Esophagus squamous epithelium (tissue), 5 donors: ENCODE measurements at places on chromosomes 1 and 21.

- peak overlapping the region; percentile 13 for H3K27ac ChIP-seq
- no peak for DNase-seq
- peaks cover 72% of the 10 kb centered on the region for H3K4me1 ChIP-seq
- peaks cover 7% of the 10 kb centered on the region for H3K36me3 ChIP-seq
Observed at GRCh38 chr1:56520016-56520601, 59.3 kb downstream of the PLPP3 start.

DNA sequence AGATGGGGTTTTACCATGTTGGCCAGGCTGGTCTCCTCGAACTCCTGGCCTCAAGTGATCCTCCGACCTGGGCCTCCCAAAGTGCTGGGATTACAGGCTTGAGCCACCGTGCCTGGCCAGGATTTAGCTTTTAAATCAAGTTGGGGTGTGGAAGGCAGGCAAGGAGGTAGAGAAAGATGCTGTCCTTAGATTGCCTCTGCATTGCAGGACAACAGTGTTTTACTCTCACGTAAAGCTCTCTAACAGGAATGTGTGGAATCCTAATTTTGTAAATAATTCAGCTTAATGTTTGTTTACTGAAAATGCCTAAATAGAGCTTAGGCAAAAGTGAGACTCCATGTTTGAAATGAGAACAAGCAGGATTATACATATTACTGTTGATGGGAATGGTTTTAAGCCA, 29.5 kb upstream of the TGFB2 start:
- DNase-seq: no peak
- no peaks in the 10 kb centered on the region for H3K4me1 ChIP-seq
- H3K27ac ChIP-seq: no peak overlapping the region

DNA sequence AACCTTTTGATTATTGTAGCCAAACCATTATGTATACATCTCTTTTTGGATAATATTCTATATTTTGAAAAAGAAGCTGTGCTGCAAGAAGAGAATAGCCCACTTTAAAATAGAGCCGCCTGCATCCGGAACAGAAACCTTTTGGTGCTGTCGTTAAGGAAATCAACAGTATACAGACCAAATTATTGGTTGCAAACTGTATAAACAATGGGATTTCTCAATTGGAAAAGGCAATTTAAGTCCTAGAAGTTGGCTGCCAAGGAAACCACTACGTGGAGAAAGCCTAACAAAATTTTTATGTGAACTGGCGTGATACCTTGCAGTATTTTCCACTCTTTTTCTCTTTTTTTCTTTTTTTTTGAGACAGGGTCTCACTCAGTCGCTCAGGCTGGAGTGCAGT, 25.8 kb downstream of the DESI2 start:
- no peak for DNase-seq
- peaks cover 20% of the 10 kb centered on the region for H3K4me1 ChIP-seq
- no peak overlapping the region for H3K4me3 ChIP-seq
- peaks cover 21% of the 10 kb centered on the region for H3K36me3 ChIP-seq
- H3K27ac ChIP-seq: peak overlapping the region; percentile 6

GRCh38 chr21:15659753-15660422, 69.9 kb upstream of the USP25 start:
- no peak overlapping the region for H3K27ac ChIP-seq
- no peaks in the 10 kb centered on the region for H3K4me1 ChIP-seq
- DNase-seq: no peak
- no peaks in the 10 kb centered on the region for H3K36me3 ChIP-seq
- H3K4me3 ChIP-seq: no peak overlapping the region
- H3K27me3 ChIP-seq: no peaks in the 10 kb centered on the region

- H3K4me1 ChIP-seq: no peaks in the 10 kb centered on the region
- no peaks in the 10 kb centered on the region for H3K36me3 ChIP-seq
- H3K27me3 ChIP-seq: no peaks in the 10 kb centered on the region
- no peak for DNase-seq
- H3K4me3 ChIP-seq: no peak overlapping the region
- no peak overlapping the region for H3K27ac ChIP-seq
Observed at GRCh38 chr1:7068552-7068951, 283.3 kb downstream of the CAMTA1 start.

GRCh38 chr1:234849832-234850231, 239.9 kb upstream of the IRF2BP2 start:
- peaks cover 8% of the 10 kb centered on the region for H3K4me1 ChIP-seq
- no peak overlapping the region for H3K27ac ChIP-seq
- no peaks in the 10 kb centered on the region for H3K27me3 ChIP-seq
- no peak overlapping the region for H3K4me3 ChIP-seq
- no peak for DNase-seq

- no peaks in the 10 kb centered on the region for H3K27me3 ChIP-seq
- no peak overlapping the region for H3K4me3 ChIP-seq
- H3K36me3 ChIP-seq: peaks cover 78% of the 10 kb centered on the region
- DNase-seq: no peak
- H3K27ac ChIP-seq: no peak overlapping the region
Observed at GRCh38 chr1:179087665-179088064, 5.8 kb downstream of the TOR3A start.

- no peak for DNase-seq
- peaks cover 8% of the 10 kb centered on the region for H3K4me1 ChIP-seq
- no peak overlapping the region for H3K27ac ChIP-seq
- no peaks in the 10 kb centered on the region for H3K36me3 ChIP-seq
Observed at GRCh38 chr1:202227053-202227672, 33.6 kb downstream of the LGR6 start.

DNA sequence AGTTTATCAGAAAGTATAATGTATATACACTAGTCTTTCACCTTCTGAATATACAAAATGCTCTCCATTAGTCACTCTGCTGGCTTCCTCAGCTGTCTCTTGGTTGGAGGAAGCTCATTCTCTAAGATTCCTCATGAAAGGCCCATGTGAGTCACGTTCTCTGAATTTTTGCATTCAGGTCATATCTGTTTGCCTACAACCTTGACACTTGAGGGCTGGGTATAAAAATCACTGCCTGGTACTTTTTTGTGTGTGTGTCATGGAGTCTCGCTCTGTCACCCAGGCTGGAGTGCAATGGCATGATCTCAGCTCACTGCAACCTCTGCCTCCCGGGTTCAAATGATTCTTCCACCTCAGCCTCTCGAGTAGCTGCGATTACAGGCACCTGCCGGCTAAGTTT, 2.8 kb upstream of the GALNT2 start:
- no peak overlapping the region for H3K4me3 ChIP-seq
- peaks cover 11% of the 10 kb centered on the region for H3K4me1 ChIP-seq
- H3K36me3 ChIP-seq: no peaks in the 10 kb centered on the region
- H3K27me3 ChIP-seq: no peaks in the 10 kb centered on the region
- no peak overlapping the region for H3K27ac ChIP-seq

DNA sequence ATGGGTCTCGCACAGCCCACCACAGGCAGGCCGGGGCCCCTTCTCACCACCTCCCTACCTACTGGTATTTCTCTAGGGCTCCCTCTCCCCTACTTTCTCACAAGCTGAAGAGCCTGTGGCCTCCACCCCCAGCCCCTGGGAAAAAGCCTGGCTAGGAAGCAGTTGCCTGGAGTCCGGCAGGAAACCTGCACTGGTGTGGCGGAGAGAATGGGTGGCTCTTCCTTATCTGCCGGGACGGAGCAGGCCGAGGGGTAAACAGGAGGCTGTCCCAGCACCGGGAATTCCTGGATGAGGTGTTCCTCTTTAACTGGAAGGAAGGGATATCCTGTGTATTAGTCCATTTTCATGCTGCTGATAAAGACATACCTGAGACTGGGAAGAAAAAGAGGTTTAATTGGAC, 125.8 kb downstream of the TLR5 start:
- H3K27me3 ChIP-seq: no peaks in the 10 kb centered on the region
- DNase-seq: no peak
- no peak overlapping the region for H3K4me3 ChIP-seq
- no peaks in the 10 kb centered on the region for H3K36me3 ChIP-seq
- no peaks in the 10 kb centered on the region for H3K4me1 ChIP-seq

- H3K36me3 ChIP-seq: no peaks in the 10 kb centered on the region
- H3K27me3 ChIP-seq: no peaks in the 10 kb centered on the region
- H3K27ac ChIP-seq: no peak overlapping the region
- H3K4me1 ChIP-seq: no peaks in the 10 kb centered on the region
- H3K4me3 ChIP-seq: no peak overlapping the region
Observed at GRCh38 chr1:218294546-218294945, 9.5 kb downstream of the RRP15 start.

DNA sequence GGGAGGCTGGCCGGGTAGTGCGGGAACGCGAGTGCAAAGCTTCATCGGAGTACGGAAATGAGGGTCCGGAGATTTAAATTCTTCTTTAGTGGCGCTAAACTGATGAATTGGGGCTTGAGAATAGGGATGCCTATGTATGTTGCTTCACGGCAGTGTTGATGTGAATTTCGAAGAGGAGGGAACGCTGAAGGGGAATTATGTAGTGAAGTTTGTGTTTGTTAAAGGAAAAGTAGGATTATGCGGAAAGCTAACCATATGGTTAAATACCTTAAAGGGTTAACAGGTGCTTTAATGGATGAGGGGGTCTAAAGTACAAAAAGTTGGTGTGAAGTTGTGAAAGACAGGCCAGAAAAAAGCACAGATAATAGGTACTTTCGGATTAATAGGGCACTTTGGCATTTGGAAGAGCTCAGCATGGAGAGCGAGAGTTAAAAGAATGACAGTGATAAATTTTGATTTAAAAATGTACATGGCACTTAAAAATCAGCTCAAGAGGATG, 1.4 kb downstream of the HS2ST1 start:
- H3K36me3 ChIP-seq: peaks cover 3% of the 10 kb centered on the region
- H3K27ac ChIP-seq: peak overlapping the region; percentile 91
- H3K4me1 ChIP-seq: peaks cover 36% of the 10 kb centered on the region

DNA sequence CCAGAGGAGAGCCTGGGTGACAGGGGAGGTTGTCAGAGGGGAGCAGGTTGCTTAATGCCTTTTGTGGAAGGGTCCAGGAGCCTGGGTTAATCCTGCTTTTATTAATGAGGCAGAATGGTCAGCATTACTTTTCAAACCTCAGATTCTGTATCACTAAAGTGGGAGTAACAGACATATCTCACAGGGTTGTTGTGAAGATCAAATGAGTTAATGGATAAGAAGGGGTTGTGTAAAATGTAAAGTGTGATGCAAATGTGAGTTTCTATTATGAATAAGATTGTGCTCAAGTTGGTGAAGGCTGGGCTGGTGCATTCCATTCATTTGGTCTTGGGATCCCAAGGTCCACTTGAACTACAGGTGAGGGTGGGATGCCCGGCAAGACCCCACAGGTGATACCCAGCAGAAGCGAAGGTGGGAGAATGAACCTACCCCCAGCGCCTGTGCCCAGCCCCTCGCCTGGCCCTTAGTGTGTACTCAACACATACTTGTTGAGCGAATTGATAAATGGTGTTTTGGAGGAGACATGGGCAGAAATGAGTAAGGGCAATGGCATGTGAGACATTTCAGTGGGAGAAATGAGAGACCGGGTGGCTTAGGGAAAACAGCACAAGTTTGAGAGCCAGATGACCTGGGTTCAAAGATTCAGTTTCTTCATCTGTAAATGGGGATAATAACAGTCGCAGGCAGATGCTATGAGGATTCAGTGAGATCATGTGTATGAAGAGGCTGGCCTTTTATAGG, 6.2 kb downstream of the SLC26A9 start:
- H3K4me1 ChIP-seq: peaks cover 22% of the 10 kb centered on the region
- H3K36me3 ChIP-seq: no peaks in the 10 kb centered on the region
- DNase-seq: no peak
- no peak overlapping the region for H3K4me3 ChIP-seq
- H3K27me3 ChIP-seq: no peaks in the 10 kb centered on the region
- no peak overlapping the region for H3K27ac ChIP-seq

DNA sequence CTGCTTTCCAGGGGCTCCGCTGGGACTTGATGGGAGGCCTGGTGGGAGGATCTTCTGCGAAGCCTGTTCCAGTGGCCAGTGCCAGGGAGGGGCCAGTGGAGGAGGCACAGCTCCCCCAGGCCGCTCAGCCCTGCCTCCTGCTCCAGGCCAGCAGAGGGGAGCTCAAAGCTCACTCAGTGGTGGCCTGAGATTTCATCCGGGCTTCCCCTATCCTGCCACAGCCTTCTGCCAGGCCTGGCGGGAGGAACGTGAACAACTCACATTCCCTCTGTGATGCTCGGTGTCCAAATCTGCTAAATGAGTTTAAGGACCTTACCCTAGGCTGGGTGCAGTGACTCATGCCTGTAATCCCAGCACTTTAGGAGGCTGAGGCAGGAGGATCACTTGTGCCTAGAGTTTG, 3.3 kb downstream of the CLCNKB start:
- H3K4me1 ChIP-seq: peaks cover 6% of the 10 kb centered on the region
- no peaks in the 10 kb centered on the region for H3K27me3 ChIP-seq
- no peak overlapping the region for H3K4me3 ChIP-seq
- DNase-seq: no peak
- H3K36me3 ChIP-seq: no peaks in the 10 kb centered on the region

DNA sequence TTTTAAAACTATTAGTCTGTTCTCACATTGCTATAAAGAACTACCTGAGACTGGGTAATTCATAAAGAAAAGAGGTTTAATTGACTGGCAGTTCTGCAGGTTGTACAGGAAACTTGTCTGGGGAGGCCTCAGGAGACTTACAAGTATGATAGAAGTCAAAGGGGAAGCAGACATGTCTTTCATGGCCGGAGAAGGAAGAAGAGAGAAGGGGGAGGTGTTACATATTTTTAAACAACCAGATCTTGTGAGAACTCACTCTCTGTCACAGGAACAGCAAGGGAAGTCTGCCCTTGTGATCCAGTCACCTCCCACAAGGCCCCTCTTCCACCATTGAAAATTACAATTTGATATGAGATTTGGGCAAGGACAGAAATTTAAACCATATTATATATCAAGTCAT, 55.9 kb downstream of the CLIC4 start:
- no peaks in the 10 kb centered on the region for H3K27me3 ChIP-seq
- no peak overlapping the region for H3K4me3 ChIP-seq
- no peak for DNase-seq
- H3K27ac ChIP-seq: peak overlapping the region; percentile 7

GRCh38 chr21:33261635-33262034, 4.5 kb upstream of the IL10RB start:
- H3K27me3 ChIP-seq: no peaks in the 10 kb centered on the region
- peaks cover 10% of the 10 kb centered on the region for H3K36me3 ChIP-seq
- DNase-seq: no peak
- H3K4me3 ChIP-seq: no peak overlapping the region
- H3K27ac ChIP-seq: no peak overlapping the region

- H3K36me3 ChIP-seq: no peaks in the 10 kb centered on the region
- no peaks in the 10 kb centered on the region for H3K27me3 ChIP-seq
- no peak for DNase-seq
- no peak overlapping the region for H3K27ac ChIP-seq
- no peak overlapping the region for H3K4me3 ChIP-seq
- H3K4me1 ChIP-seq: no peaks in the 10 kb centered on the region
Observed at GRCh38 chr1:223628233-223629125, 37.0 kb downstream of the CAPN8 start.

GRCh38 chr1:22824466-22824865, 113.8 kb downstream of the EPHB2 start:
- peaks cover 28% of the 10 kb centered on the region for H3K4me1 ChIP-seq
- DNase-seq: no peak
- no peak overlapping the region for H3K27ac ChIP-seq
- no peaks in the 10 kb centered on the region for H3K36me3 ChIP-seq
- no peaks in the 10 kb centered on the region for H3K27me3 ChIP-seq

GRCh38 chr21:45552696-45553391, 10.6 kb upstream of the SLC19A1 start:
- peaks cover 6% of the 10 kb centered on the region for H3K4me1 ChIP-seq
- H3K27me3 ChIP-seq: no peaks in the 10 kb centered on the region
- no peak for DNase-seq
- H3K4me3 ChIP-seq: no peak overlapping the region
- H3K36me3 ChIP-seq: no peaks in the 10 kb centered on the region
